Central memory CD8-positive, alpha-beta T cell (primary cell): ENCODE measurements at places on chromosomes 7 and 10.

- DNase-seq: no peak
These were observed 64.9 kb downstream of the CUL1 start for GRCh38 chr7:148763622-148764021.

DNA sequence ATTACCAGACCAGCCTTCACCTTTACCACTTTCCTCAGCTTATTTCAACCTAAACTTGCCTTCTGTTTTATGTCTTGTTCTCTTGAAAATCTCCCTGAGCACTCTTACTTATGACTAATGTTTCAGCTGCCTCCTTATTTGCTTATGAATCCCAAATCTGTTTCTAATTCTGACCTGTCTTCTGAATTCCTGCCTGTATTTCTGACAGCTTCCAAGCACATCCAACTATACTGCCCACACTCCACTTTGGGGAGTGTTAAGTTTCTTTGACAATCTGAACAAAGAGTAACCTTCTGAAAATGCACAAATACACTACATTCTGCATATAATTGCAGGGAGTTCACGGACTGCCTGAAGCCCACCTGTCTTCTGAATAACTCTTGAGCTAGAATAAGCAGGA is 48.7 kb downstream of the ARMC3 start:
- DNase-seq: no peak

GRCh38 chr10:129966889-129967578 is 3.0 kb upstream of the EBF3 start:
- no peak for DNase-seq

- DNase-seq: no peak
These were observed 191.7 kb upstream of the RNF32 start for GRCh38 chr7:156448918-156449317.

GRCh38 chr7:82179311-82179710 is 264.3 kb downstream of the CACNA2D1 start:
- DNase-seq: no peak

DNA sequence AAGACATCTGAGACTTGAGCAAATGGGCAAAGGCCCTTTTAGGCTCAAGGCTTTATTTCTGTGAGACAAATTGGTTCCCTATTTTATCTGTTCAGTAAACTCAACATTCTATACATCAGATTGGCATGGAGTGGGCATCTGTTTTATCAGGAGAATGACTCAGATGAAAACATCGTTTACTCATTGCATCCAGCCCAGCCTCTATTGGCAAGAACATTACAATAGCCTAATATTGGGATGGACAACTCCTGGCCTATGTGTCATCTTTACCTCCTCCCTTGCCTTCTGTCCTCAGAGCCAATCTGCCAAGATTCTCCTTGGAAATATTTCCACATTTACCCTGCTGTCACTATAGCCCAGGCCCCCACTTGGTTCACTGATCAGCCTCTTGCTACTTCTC is 5.5 kb upstream of the BLNK start:
- no peak for DNase-seq

GRCh38 chr10:69268761-69269416 is 9.4 kb upstream of the HK1 start:
- DNase-seq: no peak

DNA sequence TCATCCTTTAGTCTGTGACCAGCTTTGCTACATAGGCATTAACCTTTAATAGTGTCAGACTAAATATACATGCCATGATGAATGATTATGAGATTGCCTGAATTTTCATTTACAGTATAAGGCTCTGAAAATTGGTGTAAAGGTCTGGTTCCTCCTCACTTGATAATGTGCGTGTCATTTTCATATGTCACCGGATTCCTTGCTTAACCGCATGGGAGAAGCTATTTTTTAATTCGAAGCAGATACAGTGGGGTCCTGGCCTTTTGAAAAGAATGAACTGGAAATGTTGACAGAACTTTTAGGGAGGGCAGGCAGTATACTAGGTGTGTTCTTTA is 192.4 kb upstream of the SH2B2 start:
- no peak for DNase-seq

- no peak for DNase-seq
These were observed 41.2 kb upstream of the COBL start for GRCh38 chr7:51357821-51358220.

DNA sequence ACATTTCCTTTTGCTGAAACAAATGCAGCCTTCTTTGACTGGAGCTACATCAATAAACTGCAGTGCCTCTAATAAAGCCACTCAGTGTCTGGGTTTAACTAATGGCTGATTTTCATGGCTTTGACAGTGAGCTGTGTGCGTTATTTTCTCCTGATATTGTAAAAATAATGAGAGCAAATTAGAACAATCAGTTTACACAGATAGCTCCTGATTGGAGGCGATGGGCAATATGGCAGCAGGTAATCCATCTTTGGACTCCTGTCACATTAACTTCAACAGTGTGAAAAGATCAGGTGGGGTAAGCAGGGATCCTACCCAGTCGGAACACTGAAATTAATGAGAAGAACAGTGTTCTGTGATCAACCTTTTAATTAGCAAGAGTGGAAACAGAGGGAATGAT is 100.7 kb downstream of the POLL start:
- DNase-seq: no peak

GRCh38 chr10:15037691-15038090 is 6.1 kb upstream of the OLAH start:
- DNase-seq: no peak

GRCh38 chr7:13984061-13984460 is 5.4 kb downstream of the ETV1 start:
- no peak for DNase-seq

GRCh38 chr7:101140746-101141382 is 13.4 kb upstream of the AP1S1 start:
- DNase-seq: no peak

DNA sequence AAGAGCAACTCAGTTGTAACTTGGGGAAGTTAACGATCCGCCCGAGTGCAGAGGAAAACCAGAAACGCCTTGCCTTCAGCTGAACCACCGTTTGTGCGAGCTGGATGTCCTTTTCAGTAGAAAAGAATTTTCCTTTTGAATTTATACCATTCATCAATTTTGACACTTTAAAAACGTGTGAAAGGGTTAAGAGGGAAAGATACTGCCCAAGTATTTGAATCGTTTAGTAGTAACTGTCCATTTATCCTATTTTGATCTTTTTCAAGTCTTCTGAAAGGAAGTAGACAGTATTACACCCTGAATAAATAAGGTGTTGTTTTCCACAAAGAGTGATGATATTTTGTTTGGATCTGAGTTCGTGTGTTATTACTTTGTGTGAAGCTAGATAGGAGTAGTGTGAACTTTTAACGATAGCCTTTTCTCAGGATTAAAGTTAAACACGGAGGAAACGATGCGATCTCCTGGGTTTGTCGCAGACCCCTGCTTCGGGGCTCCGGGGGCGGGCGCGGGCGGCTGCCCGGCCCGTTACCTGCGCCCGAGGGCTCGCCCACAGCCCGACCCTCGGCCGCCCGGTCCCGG is 830 bp upstream of the BMI1 start:
- no peak for DNase-seq

DNA sequence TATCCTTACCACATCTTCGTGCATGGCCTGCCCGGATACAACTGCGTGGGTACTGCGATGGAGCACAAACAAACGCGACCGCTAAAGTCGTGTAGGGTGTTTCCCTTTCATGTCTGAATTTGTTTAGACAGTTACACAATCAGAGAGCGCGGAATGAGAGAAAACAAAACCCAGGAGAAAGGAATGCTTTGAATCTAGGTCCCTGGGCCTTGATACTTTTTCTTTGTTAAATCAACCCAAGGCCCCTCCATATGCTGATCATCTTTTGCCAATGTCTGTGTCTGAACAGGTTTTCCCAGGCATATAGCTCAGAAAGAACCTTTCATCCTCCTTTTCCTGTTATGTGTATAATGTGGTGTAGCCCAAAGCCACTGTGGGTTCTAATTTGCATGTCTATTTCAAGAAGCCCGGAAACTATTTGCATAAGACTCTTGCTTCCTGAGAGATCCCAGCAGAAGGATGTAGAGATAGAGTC is 145.8 kb downstream of the FRMD4A start:
- DNase-seq: peak; percentile 52

DNA sequence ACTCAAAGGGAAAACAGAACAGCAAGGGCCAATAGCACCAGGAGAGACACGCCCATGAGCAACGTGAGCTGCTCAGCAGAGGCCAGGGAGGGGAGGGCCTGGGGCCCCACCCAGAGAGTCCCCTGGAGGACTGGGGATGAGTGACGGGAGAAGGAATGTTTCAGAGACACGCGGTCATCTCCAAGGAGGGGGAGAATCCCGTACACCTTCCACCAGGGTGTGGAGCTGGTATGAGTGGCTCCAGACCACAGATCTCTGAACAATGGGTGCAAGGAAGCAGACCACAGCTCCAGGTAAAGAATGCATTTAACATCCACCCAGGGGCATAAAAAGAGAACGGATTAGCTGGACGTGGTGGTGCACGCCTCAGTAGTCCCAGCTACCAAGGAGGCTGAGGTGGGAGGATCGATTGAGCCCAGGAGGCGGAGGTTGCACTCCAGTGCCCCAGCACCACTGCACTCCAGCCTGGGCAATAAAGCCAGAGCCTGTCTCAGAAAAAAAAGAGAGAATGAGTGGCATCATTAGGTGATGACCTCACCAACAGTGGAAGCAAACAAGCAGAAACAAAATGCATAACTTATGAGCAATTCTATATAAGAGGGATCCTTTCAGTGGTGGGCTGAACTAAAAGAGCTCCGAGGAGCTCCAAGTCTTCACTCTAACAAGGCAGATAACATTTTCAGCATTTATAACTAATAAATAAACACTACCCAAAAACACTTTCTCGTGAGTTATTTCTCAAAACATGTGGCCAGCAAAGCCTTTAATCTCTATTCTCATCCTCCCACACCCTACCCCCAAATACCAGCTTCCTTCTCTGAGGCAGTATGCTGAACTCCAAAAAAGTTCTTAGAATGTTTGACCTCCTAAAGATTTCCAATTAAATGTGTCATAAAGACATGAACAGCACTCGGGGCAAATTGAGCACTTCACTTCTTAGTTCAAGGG is 12.5 kb downstream of the PSAP start:
- no peak for DNase-seq

DNA sequence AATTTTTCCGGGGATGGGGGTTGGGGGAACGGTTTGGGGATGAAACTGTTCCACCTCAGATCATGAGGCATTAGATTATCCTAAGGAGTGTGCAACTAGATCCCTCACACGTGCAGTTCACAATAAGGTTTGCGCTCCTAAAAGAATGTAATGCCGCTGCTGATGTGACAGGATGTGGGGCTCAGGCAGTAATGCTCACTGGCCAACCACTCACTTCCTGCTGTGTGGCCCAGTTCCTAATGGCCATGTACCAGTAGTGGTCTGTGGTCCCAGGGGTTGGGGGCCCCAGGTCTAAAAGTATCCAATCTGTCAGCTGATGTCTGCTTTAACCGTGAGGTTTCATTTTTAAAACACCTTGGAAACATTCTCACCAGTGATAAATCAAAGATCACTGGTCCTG is 2.2 kb downstream of the STN1 start:
- DNase-seq: no peak

- no peak for DNase-seq
These were observed 23.9 kb upstream of the FAM107B start for GRCh38 chr10:14798636-14799035.

DNA sequence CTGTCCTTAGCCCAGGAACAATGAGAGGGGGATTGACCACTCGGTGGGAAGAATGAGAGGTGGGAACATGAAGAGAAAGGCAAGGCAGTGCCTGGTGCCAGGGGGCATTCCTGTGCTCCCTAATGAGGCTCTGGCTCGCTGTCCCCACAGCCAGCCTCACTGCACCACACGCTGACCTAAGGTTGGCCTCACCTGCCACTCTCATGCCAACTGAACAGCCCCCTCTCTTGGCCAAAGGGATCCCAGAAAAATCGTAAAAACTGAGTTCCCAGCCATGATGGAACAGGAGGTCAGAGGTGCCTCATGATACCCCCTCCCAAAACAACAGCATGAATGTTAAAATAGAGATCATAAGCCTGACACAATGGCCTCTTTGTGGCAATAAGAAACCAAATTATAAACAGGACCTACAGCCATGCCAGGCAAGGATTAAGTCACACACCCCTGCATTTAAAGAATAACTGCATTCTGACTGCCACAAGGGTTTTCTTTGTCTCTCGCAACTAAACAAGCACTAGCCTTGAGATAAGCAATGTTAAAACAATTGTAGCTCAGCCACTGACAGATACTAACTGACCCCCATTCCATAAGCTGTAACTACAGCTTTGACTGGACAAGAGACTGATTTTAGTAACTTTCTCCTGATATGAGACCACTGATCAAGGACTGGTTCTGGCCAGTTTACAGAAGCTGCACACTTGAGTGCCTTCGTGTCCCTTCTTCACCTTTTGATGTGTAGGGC is 149.2 kb downstream of the SH2D4B start:
- no peak for DNase-seq

DNA sequence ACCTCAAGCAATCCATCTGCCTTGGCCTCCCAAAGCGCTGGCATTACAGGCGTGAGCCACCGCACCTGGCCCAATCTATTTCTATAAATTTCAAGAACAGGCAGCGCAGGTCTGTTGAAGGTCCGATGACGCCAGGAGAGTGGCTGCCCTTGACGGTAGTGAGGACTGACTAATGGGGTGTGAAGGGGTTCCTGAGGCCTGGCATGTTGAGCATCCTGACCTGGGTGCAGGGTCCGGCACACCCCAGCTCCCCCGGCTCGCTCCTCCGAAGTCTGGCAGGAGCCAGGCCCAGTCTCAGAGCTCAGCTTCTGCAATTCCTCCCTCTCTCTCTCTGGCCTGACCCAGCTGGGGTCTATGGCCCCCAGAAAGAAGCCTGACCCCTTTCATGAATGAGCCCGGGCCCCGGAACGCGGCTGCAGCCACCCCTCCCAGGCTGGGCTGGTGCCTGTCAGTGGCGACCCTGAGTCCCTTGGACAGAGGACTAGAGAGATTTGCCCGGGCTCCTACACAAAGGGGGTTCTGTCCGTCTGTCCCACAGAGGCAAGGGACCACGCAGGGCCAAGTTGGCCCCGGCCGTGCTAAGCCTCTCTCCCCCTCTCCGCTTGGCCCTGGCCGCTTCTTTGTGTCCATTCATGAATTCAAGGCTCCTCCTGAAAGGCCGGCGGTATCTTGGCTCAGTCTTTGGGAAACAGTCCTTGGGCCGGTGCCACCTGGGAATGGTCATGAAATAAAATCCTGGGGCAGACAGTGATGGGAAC is 18.8 kb downstream of the MMD2 start:
- no peak for DNase-seq

DNA sequence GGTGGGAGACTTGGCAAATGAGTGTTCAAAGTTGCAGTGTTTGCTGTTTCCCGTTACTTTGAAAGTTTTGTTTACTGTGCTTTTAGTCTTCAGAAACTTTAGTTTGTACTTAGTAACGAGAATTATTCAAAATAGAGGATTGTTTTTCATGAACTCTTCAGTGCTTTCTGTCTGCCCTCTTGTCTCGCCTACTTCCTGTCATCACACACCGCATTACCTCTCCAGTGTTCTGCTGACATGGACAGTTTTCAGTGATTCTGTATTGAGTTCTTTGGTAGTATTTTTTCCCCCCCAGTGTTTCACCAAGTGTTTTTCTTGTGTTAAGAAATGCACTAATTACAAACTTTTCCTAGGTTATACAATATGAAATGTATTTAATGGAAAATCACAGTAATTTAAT is 207.0 kb downstream of the MLLT10 start:
- DNase-seq: no peak
